RWPE1 (cell line): ENCODE measurements at places on chromosomes 5 and 9.

DNA sequence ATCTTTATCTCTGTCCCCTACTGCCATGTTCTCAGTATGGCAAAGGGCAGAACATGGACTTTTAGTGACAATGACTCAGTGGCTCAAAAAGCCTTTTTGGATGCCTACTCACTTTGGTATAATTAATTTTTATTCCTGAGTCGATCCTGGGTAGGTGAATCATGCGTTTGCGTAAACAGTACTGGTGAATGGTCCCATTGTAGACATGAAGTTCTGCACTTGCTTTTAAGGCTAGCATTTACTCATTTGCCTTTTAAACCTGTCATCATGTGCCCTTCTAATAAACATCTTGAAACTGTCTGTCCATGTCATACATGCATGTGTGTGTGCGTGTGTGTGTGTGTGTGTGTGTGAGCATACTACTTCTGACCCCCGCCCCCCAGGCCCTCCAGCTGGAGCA is 223.0 kb downstream of the AUH start:
- DNase-seq, result peak; percentile 62

DNA sequence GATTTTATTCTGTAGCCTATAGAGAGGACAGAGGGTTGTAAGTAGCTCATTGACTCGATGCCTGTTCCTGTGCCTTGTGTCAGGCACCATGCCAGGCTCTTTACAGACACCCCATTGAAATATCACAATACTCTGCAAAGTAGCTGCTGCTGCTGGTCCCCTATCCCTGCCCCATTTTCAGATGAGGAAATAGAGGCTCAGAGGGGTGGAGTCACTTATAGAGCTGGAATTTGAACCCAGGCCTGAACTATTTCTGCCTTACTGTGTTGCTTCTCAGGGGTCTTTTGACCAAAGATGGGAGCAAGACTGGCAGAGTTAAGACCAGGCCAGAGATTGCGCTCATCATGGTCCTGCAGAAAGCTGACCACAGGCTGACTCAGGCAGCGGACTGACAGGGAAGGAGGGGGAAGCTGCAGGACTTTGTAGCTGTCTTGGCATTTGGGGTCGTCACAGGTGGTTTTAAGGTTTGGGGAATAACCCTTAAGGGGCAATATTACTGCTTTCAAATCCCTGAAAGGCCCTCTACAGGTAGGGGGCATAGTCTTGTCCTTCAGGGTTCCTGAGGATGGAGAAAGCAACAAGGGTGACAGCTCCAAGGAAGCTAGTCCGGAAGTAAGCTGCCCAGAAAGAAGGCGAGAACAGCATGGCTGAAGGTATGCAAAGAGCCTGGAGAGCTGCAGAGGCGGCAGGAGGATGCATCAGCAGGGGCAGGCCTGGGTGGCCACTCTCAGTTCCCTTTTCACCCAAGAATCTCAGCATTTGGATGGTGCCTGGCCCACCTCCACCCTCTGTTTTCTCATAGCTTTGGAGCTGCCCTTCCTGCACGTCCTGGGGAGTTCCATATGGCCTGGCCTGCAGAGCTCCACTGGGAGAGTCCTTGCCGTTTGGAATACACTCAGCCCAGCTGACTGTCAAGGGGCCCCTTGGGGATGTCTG is 18.3 kb upstream of the NDST1 start:
- no peak for DNase-seq

DNA sequence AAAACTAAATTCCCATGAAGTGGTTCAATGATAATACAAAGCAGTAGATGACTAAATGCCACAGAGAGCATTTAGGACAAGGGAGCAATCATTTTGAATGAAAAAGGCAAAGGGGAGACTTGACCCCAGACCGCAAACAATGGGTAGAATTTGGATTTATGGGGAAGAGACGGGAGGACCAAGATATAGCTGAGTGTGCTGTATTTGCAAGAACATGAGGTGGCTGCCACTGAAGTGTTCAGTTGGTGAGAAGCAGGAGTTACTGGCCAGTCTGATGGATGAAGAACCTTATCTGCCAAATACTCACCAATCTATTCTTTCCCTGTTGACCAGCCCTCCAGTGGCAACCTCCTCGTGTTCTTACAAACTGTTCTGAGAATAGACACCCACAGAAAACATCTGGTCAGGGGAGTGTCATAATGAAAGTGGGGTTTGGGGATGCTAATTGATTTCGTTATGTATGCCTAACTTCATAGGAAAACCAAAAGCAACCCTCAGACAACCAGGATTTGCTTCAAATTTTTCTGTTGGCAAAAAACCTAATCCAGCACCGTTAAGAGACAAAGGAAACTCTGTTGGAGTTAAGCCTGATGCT is 19.8 kb downstream of the TDRD7 start:
- DNase-seq, result no peak

DNA sequence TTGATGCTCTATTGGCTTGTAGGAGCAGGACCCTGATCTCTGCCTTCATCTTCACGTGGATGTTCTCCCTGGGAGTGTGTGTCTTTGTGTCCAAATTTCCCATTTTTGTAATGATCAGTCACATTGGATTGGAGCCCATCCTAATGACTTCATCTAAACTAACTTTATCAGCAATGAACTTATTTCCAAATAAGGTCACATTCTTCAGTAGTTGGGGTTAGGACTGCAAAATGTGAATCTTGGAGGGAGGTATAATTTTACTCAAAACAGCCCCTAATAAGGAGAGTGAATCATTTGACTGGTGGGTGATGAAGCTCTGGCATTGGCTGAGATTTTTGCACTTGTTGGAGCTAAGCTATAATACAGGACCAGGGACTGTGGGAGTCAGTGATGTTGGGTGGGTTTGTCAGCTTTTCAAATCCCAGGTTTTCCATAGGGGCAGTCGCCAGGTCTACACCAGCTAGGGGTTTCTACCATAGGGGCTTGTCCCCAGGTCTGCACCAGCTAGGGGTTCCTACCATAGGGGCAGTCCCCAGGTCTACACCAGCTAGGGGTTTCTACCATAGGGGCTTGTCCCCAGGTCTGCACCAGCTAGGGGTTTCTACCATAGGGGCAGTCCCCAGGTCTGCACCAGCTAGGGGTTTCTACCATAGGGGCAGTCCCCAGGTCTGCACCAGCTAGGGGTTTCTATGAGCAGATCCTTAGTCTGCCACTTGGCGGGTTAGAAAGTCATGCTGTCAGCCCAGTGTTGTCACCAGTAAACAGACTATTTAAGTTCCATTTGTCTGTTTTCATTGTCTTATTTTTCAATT is 382.6 kb upstream of the DAP start:
- no peak for DNase-seq

DNA sequence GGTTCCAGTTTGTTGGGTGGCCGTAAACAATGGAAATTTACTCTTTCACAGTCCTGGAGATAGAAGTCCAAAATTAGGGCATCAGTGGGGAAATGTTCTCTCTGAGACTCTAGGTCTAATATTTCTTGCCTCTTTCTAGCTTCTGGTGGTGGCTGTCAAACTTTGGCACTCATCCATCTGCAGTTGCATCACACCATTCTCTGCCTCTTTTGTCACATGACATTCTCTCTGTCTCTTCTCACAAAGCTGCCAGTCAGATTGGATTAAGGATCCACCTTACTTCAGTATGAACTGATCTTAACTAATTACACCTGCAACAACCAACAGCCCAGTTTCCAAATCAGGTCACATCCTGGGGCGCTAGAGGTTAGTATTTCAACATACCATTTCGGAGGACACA is 222.9 kb upstream of the FTMT start:
- DNase-seq, result no peak

GRCh38 chr9:98280574-98280973 is 25.1 kb upstream of the TBC1D2 start:
- DNase-seq, result no peak

DNA sequence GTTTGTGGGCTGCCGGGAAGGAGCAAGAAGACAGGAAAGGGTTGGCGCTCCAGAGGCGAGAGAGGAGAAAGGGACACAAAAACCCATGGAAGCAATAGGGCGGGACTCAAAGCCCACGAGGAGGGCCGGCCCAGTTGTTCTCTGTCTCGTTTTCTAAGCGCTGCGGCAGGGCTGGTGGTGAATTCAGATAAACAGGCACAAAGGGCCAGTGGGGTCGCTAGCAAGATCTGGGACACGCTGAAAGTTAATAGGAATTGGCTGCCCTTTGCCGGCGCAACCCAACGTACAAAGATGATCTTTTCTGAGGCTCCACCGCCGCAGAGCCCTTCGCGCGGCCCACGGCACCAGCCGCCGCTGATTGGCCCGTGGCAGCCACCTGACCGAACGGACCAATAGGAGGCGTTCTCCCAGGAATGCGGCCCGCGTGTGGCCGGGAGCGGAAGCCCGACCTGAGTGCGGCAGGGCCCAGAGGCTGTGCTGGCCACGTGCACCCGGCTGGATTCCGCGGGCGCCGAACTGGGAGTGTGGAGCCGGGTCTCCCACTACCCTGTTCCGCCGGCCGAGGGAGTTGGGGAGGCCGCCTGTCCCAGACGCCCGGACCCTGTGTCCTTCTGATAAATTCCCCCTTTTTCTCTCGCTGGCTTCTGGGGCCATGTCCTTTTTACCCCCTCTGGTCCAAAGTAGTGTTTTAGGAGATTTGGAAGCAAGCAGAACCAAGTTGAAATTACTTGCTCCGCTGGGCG is 16.8 kb upstream of the NSD1 start:
- peak; percentile 86 for DNase-seq

DNA sequence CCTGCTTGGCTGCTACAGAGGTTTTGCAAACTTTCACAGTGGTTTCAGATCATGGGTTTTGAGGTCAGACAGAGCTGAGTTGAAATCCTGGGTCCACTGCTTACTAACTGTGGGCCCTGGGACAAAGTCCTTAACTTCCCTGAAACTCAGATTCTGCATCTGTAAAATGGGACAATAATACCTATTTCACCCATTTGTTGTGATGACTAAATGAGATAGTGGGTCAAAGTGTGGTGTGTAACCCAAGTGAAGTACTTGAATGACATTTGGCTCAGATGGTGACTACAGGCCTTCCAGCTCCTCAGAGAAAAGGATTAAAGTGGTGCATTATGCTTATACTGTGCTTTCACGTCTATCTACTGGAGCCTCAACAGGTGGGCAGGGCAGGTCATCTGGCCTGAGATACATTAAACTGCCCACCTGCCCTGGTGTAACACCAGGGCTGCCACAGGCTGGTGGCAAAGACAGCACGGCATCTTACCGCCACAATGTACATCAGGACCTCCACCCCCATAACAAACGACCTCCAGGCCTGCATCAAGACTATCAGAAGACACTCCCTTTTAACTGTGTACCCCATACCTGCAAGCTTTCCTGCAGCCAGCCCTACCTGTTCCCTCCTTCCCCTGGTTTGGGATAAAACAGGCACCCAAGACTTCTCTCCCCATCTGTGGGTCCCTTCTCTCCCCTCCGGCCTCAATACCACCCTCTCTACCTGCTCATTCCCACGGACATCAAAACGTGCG is 846 bp upstream of the TRAF1 start:
- DNase-seq, result no peak

- no peak for DNase-seq
These were observed 72.0 kb downstream of the GPR21 start for GRCh38 chr9:123105490-123105889.

DNA sequence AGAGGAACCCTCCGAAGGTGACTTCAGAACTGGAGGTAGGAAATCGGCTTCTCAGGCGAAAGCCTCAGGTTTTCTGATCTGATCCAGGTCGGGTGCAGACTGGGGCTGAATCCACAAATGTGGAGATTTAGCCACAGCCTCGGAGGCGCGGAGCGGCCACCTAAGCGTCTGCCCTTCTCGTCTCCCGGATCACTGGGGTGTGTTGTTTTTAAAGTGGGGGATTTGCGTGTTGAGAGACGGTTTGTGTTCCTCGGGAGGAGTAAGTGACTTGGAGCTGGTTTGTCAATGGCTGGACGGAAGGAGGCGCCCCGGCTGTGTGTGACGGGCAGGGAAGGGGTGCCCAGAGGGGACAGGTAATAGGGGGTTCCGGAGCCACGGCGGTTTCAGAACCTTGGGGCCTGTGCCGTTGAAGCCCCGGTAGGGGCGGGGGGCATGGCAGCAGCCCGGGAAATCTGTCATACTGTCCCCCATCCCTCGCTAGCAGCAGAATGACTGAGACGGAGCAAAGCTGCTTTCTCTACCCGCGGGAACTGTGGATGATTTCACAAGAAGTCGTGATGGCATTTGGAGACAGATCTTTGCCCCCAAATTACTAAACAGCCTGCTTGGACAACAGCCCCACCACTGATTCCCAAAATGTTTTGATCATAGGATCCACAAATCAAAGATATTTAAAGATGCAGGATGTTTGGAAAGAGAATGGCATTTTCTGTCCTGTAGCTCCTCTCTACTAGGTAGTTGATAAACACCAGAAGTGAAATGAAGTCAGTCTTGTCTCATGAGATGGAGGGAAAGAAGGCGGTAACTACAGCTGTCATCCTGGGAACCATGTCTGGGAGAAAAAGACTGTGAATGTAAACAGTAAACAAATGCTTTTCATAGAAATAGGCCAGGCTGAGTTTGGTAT is 216.5 kb downstream of the PDZD2 start:
- DNase-seq, result peak; percentile 41

- DNase-seq, result peak; percentile 42
These were observed 39.4 kb downstream of the ZSWIM6 start for GRCh38 chr5:61371474-61371873.

DNA sequence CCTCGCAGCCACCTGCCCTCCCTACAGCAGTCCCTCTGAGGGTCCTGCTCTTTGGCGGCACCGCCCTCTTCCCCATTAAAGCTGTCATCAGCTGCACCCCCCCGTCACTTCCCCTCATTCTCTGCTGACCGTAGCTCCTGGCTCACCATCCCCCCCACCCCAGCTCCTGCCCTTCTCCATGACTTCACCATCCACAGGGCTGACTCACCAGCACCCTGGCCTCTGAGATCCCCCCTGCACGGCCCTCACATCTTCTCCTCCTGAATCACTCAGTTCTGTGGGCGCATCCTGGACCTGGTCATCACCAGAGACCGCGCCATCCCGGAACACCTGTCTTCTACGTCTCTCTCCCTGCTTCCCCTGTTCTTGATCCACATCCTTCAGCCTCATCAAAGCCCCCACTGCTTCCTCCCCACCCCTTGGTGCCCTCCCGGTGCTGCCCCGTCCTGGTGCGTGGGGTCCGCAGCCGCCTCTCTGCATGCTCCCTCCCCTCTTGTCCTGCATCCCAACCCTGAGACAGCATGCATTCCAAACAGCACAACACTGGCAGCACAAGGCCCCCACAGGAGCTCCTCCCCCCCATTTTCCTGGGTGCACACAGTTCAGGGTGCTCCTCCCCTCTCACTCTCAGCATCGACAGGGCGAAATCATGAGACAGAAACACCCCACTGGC is 12.9 kb downstream of the FLT4 start:
- no peak for DNase-seq
